ENCODE measurements at places on chromosomes 16 and 17.

- no peak for DNase-seq
Observed at GRCh38 chr16:83933885-83934683, 19.0 kb upstream of the OSGIN1 start.

- DNase-seq, result peak; percentile 30
Observed at GRCh38 chr16:28549301-28549899, 4.3 kb upstream of the SGF29 start.

- no peak for DNase-seq
Observed at GRCh38 chr16:50188619-50189136, 35.6 kb downstream of the TENT4B start.

DNA sequence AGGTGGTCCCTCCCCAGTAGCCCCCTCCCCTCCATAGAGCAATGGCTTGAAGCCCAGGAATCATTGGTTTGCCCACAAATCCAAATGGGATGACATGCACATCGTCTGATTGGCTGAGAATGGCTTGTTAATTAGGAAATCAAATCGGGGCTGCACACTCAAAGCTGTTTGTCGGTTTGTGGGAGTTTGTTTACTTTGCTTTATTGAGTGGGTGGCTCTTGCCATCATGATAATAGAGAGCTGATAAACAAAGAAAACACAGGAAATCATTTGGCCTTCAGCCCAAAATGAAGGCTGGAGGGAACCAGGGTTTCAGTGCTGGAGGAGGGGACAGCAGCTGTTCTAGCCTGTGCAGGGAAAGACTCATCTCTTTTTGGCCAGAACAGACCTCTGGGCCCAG is 316.3 kb downstream of the CBLN1 start:
- no peak for DNase-seq
